ENCODE measurements at places on chromosomes 5 and 9.

DNA sequence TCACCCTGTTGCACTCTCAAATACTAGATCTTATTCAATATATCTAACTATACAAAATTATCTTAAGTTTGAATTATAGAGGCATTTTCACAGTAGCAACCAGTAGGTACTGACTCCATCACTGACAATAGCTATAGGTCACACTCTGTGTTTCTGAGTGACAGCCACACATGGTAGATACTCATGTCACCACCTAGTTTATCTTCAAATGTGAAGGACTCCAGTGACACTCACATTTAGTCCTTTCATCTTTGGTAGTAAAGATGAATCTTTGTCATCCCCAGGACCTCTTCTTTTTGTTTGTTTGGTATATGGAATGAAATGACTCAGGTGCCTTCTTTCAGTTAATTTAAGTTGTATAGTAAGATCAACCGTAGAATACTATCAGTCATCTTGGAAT lies 102.5 kb upstream of the DHFR start:
- no peak for DNase-seq

- DNase-seq, result no peak
These were observed 591.7 kb downstream of the ACTL7B start for GRCh38 chr9:108264093-108264492.

GRCh38 chr9:20405616-20406015 lies 216.7 kb downstream of the MLLT3 start:
- DNase-seq, result no peak

GRCh38 chr5:169577951-169578350 lies 5.6 kb upstream of the SPDL1 start:
- no peak for DNase-seq

- peak; percentile 60 for DNase-seq
These were observed 211.5 kb downstream of the PAPPA start for GRCh38 chr9:116365056-116365471.

- DNase-seq, result no peak
These were observed 2.2 kb upstream of the DPP7 start for GRCh38 chr9:137116728-137117127.

DNA sequence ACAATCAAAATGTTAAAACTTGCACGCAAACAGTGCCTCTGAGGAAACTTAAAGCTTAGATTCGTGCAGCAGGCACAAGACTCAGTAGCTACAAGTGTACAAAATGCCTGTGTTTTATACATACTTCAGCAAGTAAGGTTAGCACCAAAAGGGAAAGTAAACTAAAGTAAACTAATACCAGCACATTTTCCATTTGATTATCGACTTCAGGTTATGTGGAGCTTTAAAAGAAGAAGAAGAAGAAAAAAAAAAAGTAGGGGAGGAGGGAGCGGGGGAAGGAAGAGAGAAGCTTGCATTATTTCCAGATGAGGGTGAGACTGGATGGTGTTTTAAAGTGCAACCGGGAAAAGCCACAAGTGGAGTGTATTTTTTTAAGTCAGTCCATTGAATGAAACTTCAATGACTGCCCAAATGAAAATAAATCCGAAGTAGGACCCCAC lies 596 bp upstream of the ADAMTS6 start:
- peak; percentile 24 for DNase-seq

DNA sequence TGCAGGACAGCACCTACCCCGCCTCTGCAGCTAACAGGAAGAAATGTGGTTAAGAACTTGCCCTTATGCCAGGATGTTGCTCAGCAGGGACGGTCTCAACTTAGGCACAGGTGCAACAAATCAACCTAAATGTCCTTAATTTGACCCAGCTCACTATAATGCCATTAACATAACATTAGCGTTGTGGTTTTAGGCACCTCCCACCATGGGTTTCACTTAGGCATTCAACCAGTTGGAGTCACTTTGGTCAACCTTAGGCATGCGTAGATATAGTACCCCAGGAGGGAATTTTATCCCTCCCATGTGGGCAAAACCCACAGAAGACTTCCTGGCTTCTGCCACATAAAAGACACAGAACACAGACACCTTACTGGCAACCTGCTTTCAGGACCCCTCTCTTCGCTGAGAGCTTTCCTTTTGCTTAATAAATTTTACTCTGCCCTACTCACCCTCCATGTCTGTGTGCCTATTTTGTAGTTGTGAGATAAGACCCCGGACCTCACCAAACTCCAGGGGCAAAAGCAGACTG lies 8.7 kb upstream of the ERAP1 start:
- DNase-seq, result no peak

GRCh38 chr5:54135042-54135441 lies 175.3 kb downstream of the ARL15 start:
- DNase-seq, result peak; percentile 39

DNA sequence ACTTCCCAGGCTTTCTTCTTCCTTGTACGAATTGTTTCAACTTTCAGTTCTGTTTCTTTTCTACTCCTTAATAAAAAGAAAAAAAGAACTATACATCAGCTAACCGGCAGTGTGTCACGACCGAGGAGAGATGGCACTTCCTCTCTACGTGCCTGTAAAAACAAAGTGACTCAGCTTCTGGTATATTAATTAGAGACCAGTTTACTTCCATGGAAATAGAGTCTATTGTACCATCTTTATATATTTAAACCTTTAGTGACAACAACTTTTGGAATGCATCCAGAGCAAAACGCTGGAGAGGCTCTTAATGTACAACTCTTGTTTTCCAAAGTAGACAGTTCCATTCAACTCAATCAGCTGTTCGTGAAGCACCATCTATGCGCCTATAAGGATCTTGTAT lies 94.5 kb upstream of the LIFR start:
- DNase-seq, result peak; percentile 64

DNA sequence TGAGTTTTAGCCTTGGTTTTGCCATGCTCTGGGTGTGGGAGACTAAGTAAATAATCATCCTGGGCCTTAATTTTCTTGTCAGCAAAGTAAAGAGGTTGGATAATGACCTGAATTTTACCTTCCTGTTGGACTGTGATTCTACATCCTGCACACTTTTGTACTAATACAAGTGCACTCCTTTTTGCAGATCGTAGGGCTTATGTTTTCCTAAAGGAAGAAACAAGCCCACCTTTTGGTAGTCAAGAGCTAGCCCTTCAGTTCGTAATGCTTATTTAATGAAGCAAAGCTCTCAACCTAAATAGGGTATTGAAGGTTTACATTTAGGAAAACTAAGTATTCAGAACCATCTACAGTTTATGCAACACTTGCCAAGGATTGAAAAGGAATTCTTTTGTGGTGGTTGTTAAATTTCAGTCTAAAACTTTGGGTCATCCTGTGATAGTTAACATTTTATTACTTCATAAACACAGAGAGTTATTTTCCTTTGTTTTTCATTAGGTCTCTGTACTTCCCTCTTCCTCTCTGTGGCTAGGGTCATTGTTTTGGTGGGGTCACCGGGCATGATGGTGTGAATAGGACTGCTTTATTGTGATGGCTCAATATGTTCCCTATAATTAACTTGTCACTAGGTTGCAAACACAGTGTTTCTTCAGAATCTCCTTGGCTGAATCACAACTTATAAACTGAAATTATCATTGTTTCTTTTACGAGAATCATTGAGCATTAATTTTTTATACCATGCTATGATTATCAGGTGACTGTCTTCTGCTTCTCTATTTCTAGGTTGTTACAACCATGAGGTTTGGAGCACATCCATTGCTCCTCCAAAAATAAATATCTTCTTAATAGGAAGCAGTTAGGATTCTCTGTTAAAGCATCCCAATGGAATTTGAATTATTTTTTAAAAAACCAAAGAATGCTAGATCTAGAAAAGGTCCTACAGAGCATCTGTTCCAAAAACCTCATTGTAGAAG lies 28.5 kb downstream of the SPINK5 start:
- DNase-seq, result no peak

GRCh38 chr9:84140535-84141101 lies 160.0 kb downstream of the RMI1 start:
- no peak for DNase-seq

DNA sequence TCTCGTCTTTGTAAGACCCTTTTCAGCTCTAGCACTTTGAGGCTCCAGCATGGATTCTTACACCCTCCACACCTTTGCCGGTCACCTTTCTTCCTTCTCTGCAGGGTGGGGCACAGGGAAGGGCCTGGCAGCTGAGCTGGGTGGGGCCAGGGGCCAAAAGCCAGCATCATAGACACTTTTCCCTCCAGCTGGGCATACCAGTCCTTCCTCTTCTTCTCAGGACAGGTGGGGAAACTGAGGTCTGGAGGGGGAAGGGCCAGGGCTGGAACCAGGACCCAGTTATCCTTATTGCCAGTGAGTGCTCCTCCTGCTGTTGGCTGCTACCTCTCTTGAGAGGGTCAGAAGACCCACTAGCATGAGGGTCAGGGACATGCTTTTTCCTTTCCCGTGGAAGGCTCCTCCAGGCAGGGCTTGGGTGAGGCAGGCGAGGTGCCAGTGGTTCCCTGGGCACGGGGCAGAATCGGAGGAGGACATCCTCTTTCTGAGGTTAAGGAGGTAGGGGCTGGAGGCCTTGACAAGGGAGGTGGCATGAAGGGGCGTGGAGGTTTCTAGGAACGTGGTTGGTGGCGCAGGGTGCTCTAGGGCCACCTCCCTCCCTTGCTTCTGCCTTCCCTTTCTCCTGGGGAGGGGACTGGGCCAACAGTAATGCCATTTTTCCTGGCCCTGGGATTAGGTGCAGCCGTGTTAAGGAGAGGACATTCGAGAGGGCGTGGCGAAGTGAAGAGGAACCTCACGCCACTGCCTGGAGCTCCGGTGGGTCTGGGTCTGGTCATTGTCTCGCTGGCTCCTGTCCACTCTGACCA lies at the start of gene NDST1:
TSS of gene NDST1 (plus strand) at position 658 of the 803 bp plus-strand sequence. CDS start 13,124 bp downstream, outside the sequence.
- no peak for DNase-seq

GRCh38 chr5:180820788-180821321 lies 18.2 kb upstream of the MGAT1 start:
- no peak for DNase-seq

DNA sequence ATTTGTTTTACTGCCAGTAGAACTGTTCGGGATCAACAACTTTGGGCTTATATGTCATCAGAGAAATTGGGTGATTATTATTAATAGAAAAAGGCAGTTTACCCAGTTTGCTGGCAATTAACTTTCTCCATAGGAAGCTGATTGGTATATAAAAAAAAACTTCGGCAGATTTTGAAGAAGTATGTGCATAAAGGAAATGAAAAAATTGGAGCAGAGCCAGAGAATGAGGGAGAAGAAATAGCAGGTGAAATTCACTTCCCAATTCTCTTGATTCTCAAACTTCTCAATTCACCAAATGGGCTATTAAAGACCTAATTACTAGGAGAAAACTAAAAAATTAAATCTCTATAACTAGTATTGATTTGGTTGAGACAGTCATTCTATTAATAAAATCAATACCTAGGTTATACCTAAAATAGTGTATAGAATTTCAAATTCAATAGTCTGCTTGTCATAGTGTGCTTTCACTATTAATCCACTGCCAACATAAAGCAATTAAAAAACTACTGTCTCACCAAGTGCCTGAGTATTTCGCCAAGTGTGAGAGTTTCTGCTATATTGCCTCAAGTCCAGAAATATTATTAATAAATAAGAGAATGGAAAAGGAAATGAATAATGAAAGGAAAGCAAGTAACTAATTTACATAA lies 47.5 kb downstream of the STX17 start:
- DNase-seq, result no peak

- no peak for DNase-seq
These were observed 446.5 kb downstream of the TLE1 start for GRCh38 chr9:81242866-81243265.

- DNase-seq, result no peak
These were observed 48.2 kb downstream of the ANXA1 start for GRCh38 chr9:73199886-73200285.

DNA sequence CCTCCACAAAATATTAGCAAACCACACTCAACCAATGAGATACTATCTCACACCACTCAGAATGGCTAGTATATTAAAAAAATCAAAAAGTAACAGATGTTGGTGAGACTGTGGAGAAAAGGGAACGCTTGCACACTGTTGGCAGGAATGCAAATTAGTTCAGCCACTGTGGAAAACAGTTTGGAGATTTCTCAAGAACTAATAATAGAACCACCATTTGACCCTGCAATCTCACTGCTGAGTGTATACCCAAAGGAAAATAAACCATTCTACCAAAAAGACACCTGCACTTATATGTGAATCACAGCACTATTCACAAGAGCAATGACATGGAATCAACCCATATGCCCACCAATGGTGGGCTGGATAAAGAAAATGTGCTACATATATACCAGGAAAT lies 393.5 kb downstream of the PDE4D start:
- no peak for DNase-seq

GRCh38 chr5:181114844-181115778 lies 15.9 kb downstream of the OR2V1 start:
- peak; percentile 63 for DNase-seq

- no peak for DNase-seq
These were observed 3.3 kb upstream of the SLC6A3 start for GRCh38 chr5:1448511-1449011.

GRCh38 chr9:91185193-91185886 lies 176.4 kb downstream of the AUH start:
- DNase-seq, result no peak

DNA sequence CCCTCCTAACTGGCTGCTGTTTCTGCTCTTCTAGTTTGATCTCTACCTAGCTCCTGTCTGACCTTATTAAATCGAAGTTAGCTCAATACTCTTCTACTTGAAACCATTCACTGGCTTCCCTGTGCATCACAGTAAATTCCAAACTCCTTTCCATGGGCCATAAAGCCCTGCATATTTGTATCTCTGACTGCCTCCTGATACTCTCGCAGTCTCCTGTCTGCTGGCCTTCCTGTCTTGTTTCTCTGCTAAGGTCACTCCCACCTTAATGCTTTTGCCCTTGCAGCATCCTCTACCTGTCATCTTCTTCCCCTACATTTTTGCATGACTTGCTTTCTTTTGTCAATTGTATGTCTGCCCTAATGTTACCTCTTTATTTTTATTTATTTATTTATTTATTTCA lies 44.8 kb downstream of the SNCAIP start:
- DNase-seq, result no peak

DNA sequence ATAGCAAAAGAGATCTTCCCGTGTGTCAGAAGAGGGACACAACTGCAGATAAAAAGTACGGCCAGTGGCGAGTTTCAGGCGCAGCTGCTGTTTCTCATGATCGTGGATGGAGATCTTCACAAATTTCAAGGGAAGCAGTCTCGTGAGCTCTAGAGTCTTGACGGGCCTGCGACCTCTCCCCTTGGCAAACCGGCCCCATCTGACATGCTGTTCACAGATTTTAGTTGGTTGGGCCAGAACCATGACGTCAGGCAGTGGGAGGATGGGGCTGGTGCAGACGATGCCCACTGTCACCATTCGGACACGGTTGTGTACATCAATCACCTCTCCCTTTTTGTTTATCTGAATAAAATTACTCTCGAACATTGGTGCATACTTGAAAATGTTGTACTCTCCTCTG lies 396 bp downstream of the GARIN3 start:
- no peak for DNase-seq

DNA sequence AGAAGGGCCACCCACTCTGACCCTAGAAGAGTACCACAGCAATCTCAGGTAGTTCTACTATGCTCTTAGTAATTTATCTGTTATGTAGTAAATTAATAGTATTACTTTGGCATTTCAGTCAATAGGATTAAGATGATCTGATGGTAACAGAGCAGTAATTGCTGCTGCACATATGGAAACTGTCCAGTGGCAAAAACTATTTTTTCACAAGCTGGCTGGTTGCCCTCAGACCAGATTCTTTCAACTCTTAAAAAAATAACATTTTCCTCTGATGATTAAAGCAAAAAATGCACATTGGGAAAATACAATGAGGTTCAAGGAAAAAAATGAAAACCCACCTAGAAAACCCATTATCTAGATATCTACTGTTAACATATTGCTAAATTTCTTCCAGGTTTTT lies 19.7 kb downstream of the GLRA1 start:
- DNase-seq, result peak; percentile 43

All from brain microvascular endothelial cell (primary cell).